ENCODE measurements at places on chromosomes 7 and 10.

DNA sequence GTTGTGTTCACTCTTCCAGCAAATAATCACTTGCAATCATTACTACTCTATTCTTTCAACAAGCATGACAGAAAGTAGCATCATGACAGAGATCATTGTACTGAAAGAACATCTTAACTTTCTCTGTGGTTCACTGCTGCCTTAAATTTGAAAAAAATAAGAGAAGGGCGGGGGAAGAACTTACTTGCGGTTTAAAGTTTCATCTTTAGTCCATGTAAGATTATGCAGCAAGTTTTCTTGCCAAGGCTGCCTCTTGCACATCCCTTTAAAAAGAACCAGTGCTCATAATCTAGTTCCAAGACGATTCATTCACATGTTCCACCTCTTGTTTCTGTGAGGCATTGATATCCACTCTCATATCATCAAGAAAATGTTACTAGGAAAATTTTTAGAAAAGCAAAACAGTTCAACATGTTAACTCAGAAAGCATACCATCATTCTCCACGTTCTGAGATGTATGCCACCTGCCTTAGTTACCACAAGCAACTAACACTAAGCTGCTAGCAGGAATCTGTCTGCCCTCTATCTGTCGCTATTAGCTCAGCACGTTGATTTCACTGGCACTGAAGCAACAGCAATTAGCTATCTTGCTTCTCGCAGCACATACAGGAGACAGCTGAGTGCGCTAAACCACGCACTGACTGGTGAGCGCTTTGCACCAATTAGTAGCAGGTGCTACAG lies at the start of gene PCDH15:
TSS of gene PCDH15 (minus strand) at position 491 of the 681 bp plus-strand sequence. CDS start 136,969 bp downstream, outside the sequence.
- no peak for DNase-seq

DNA sequence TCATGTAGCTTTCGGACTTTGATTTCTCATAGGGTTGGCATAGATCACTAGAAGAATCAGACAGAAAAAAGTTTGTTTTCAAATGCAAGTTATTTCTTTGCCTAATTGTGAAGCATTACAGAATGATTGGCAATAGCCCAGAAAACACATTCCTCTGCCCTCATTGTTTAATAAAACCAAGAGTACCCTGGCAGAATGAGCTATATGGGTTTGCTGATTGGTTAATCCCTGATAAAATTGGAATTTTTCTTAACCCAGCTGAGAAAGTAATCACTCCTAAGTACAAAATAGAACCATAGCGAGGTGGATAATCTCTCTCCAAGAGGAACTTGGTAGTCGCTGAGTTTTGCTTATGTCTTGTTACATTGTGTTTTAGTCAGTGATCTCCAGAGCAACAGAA lies 30.9 kb upstream of the CREB5 start:
- DNase-seq, result no peak

DNA sequence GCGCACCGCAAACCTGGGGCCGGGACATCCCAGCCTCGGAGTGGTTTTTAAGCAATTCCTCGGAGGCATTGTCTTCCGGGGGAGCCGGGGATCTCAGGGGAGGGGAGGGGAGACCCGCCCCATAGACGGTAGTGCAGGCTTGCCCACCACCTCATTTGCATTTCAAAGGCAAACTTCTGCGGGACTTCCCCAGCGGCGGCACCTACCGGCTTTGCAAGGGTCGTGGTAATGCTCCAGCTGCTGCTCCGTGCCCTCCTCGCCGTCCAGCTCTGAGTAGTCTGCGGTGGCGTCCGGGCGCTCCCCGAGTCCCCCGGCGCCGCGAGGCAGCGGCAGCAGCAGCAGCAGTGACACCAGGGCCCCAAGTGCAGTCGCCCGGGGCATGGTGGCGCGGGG lies 425 bp downstream of the TLL2 start:
- peak; percentile 12 for DNase-seq

- no peak for DNase-seq
These were observed 29.7 kb downstream of the NUB1 start for GRCh38 chr7:151371266-151371665.

GRCh38 chr10:12539350-12540164 lies 190.2 kb downstream of the CAMK1D start:
- no peak for DNase-seq

GRCh38 chr10:28291881-28292297 lies 11.0 kb downstream of the MPP7 start:
- DNase-seq, result peak; percentile 69

DNA sequence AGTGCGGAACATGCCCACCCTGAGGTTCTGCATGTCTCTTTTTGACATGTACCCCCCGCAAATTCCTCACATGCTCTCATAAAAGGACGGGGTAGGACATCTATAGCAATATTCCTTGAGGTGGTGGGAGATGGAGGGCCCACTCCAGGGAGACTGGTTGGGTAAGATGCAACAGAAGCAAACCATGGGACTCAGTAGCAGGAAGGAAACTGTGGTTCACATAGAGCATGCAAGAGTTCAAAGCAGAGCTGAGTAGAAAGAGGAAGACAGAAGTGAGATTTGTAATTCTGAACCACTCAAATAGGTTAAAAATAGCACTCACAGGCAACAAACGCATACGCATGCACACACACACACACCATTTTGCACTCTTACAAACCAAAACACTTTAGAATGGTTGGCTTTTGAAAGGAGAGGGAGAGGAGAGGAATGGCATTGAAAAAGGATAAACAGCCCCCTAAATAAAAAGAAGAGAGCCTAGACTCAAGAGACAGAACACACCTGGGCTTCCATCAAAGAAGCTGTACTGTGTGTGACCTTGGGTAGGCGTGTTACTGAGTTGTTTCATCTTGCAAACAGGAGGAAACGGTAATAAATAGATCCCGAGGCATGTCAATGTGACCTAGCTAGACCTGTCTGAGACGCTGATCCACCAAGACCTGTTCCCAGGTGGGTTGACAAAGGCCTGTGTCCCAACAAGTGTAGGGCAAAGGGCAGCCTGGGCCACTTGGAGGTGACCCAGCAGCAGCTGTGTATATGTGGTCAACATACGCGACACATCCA lies 77.6 kb upstream of the LRRC4 start:
- no peak for DNase-seq

- DNase-seq, result no peak
These were observed 88.7 kb downstream of the DYNC1I1 start for GRCh38 chr7:95861041-95861440.

DNA sequence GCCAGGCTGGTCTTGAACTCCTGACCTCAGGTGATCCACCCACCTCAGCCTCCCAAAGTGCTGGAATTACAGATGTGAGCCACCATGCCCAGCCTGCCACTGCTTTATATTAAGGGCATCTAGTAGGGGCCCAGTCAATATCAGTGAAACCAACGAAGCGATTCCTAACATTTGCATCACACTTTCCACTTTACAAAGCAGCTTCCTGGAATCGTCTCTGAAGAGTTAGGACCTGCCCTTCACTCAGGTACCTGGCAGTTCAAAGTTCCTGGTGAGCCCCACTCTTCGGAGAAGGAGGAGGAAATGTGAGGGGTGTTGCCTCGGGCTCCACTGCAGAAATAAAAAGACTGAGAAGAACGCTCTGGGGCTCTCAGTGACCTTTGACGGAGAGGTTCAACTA lies 31.1 kb upstream of the EZH2 start:
- DNase-seq, result peak; percentile 36

Data from stimulated activated CD4-positive, alpha-beta T cell treated with anti-CD3 and anti-CD28 coated beads, Interleukin-4, amount 100 ng/mL, for 24 hours (primary cell).